ENCODE measurements at places on chromosomes 1 and 21. TPM values are rescaled to one million over a fixed set of nuclear protein-coding genes. Genes with fewer than 3 reads are reported as not detected.

The HTR6 gene
- not detected for total RNA-seq

The ANGPTL1 gene
- total RNA-seq = 10.8 TPM

The OPTC gene
- total RNA-seq = not detected

The CYYR1 gene
- 2.5 TPM for total RNA-seq

The USP21 gene
- total RNA-seq = 75.9 TPM

The SHISAL2A gene
- 8.2 TPM for total RNA-seq

The KRTAP19-2 gene
- total RNA-seq = not detected

The PODN gene
- total RNA-seq = 43.6 TPM

The GPR153 gene
- 34.1 TPM for total RNA-seq

The FCRL2 gene
- total RNA-seq = 10.8 TPM
